NCI-H2029 (cell line): ENCODE measurements at places on chromosomes 4 and X.

DNA sequence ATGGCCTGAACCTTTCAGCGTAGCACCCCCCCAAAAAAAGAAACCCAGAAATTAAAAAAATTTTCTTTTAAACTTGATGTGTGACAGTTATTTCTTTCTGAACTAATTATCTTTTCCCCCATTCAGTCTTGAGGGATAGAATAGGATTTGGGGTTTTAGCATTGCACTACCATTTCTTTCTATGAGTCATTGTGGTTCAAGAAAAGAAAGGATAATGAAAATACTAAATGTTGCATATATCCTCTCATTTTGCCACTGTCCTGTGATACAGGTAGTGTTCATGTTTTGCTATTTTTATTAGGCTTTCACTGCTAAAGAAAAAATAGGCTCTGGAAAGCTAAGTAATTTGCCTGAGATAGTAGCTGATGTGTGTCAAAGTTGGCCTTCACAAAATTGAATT, 39.4 kb upstream of the DCK start:
- DNase-seq: no peak

GRCh38 chr4:140302151-140302859, 71.1 kb upstream of the SCOC start:
- no peak for DNase-seq

DNA sequence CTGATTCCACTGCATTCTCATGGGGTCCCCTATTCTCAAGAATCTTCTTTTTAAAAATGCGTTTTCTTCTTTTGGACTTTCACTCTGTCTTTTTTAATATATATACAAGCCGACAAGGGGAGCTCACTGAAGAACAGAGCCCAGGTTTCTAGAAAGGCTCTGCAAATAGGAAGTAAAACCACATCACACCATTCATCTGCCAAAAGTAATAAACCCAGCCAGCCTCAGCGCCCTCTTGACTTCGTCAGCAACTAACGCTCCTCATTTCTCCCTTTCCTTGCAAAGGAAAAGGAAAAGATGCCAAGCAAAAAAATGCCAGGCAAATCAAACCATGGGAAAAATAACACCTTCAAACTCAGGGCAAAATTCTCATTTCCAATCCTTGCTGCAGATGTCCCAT, 136.4 kb downstream of the HHIP start:
- no peak for DNase-seq

DNA sequence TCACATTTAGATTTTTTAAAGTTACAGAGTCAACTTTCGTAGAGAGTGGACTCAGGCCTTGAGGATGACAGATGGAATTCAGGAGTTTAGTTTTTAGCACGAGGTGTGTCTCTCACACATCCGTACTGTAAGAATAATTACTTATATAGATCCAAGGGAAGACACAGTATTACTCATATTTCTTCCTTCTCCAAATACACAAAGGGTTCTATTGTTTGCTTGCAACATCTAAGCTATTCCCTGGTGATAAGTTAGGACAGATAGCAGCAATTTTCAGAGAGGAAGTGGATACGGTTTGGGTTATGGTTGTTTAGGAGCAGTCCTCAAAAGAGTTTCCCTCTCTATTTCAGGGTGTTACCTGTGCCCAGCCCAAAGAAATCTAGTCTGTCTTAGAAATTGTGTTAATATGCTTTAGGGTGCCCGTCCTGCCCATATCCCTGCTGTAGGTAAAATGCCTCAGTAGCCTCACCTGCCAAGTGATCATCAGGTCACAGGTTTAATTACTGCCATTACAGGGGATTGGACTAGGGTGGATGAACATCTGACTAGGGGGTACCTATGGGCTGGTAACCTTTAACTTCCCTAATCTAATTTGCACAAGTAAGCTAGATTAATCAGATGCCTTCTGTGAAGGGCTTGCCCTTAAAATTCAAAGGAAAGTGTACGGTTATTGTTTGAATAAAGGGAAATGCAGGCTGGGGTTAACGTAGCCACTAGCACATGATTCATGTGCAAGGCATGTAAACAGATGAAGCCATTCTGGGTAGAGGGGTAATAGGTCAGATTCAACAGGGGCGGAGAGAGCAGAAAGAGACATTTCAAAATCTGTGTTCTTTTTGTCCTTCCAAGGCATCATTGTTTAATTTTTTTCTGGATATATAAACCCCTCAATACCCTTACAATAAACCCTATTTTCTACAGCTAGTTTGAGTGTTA, 8.7 kb upstream of the PPP3CA start:
- DNase-seq: no peak

GRCh38 chrX:132023896-132024386, 839 bp downstream of the STK26 start:
- no peak for DNase-seq

DNA sequence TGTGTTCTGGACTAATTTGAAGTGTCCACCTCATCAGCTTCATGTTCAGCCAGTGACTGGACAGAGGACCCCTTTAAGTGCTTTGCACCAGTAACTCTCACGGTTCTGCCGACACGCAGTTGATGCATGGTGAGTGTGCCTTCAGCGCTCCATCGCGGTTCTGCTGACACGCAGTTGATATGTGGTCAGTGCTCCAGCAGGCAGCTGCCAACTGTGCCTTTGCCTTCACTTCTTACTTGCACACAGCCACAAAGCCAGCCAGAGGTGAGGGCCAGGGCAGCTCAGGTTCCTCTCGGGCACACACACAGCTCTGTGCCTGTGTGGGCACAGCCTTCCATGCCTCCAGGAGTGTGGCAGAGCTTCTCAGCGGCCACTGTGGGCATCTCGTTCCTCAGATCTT, 12.4 kb downstream of the NKX1-1 start:
- DNase-seq: no peak

DNA sequence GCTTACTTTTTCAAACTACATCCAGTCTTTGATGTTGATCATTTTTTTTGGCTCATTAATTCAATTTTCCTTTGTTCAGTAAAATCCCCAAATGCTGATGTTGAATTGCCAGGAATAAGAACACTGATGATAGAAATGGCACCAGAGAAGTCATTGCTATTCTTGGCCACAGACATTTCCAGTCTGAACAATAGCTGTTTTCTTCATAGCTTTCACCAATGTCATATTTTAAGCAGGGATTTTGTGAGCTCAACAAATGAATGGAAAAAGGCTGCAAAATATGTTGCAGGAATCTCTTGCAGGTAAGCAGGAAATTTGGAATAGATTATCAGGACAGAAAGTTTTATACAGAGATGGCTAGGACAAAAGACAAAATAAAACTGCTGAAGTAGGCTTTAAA, 40.5 kb upstream of the GLRB start:
- no peak for DNase-seq

GRCh38 chrX:20315140-20315539, 48.4 kb upstream of the RPS6KA3 start:
- no peak for DNase-seq

GRCh38 chr4:89797117-89797516, 39.8 kb downstream of the SNCA start:
- no peak for DNase-seq

GRCh38 chr4:951186-951585, 18.9 kb downstream of the TMEM175 start:
- DNase-seq: no peak

DNA sequence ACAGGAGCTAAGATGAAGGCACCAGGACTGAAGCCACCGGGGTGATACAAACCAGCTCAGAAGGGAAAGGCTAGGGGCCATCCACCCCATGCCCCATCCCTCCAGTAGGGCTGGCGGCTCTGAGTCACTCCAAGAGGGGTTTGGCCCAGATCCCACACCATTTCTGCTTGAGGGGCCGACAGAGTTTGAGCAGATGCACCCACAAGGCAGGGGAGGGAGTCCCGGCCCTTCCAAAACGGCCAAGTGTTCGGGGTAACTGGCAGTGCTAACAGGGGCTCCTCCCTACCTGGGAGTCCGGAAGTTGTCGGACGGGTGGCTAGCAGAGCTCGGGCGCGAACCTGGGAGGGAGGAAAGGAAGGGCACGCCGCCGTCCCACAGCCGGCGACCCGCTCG, 412 bp downstream of the SLC10A3 start:
- no peak for DNase-seq

DNA sequence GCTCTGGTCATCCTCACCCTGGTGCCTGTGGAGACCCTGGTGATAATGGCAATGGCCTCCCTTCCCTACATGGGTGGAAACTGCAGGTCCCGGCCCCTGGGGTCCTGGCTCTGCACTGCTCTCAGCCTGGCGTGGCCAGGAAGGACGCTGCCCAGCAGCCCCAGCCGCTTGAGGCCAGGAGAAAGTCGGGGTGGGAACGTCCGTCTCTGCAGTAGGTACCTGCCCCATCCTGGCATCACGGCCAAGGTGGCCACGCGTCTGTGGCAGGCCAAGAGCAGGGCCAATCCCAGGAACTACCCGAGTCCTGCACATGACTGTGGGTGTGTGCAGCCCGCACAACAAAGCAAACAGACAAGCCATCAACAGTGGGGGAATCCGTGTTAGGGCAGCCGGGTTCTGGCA, 33.8 kb downstream of the FGFRL1 start:
- DNase-seq: no peak

DNA sequence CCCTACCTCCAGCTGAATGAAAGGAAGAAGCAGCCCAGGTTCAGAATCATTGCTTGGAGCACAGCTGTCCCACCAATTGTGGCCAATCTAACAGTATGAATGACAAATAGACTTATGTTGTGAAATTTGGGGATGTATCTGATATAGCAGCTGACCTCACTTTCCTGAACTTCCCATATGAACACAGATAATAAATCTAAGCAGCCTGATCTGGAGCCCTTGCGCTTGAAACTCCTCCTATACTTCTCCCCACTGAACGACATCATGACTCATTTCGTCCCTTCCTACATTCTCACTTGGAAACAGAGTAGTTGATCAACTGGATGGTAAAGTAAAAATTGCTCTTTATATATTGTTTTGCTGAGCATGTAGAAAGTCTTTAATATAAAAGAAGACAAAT, 24.2 kb upstream of the AMELX start:
- DNase-seq: no peak

- peak; percentile 42 for DNase-seq
Measured at GRCh38 chrX:74902806-74903205, 22.4 kb downstream of the NEXMIF start.

DNA sequence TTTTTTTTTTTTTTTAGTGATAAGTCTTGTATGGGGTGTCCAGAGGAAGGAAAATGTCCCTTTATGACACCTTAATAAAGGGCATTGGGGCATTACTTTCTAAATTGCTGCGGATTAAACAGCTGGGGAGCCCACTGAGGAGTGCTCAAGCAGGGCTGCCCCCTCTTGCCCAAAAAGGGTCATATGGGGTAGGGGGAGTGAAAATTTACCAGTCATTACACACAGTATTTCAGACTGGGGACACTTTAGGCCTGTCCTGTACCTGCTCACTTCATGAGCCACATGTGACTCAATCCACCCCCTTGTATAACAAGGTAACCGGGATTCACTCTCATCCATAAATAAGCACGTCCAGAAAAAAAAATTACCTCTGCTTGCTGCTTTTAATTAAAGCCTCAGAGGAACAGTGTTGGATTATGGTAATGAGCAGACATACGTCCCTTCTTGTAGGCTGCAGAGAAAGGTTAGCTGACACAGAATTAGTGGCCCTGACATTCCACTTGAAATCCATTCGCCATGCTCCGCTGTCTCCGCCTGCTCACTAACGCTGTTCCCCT, 1.8 kb downstream of the PRDM8 start:
- DNase-seq: no peak

DNA sequence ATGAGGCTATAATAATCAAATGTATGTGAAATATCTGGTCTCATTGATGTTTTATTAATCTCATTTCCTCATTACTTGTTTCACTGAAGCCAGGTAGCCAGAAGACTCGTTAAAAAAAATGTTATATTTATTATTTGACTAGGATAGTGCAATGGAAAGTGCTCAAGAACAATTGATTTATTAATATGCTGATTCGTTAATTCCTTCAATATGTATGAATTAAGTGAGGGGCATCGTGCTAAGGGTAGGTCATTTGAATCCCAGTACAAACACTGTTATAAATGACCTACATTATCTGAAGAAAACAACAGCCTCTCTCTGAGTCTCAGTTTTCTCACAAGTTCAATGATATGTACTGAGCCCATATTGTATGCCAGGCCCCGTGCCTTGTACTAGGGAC, 214.2 kb upstream of the GPRIN3 start:
- no peak for DNase-seq

- DNase-seq: no peak
Measured at GRCh38 chrX:46251755-46252154, 293.5 kb downstream of the ZNF674 start.

GRCh38 chr4:139229534-139230039, 50.4 kb downstream of the MGARP start:
- DNase-seq: no peak

DNA sequence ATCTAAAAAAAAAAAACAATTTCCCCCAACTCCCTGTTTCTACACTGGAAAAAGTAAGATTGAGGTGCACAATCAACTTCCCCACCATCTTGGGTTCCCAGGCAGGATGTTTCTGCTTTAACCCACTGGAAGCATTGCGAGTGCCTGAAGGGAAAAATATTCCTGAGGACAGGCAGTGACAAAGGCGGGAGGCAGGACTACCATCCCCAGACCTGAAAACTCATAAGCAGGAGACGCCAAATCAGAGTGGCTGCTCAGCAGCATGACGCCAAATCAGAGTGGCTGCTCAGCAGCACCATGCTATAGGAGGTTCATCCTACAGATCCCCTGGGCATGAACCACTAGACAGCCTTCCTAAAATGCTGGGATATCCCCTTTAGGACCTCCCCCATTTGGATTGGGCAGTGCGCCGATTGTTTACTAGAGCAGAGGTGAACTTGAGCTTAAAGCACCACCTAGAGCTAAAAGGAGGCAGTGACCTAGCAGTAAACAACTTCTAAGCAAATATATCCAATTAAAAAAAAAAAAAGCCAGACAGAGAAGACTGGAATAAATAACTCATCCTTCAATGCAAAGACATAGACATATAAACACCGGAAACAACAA, 35.0 kb upstream of the GK start:
- DNase-seq: no peak

GRCh38 chr4:138800421-138800820, 215.2 kb upstream of the NOCT start:
- DNase-seq: no peak

DNA sequence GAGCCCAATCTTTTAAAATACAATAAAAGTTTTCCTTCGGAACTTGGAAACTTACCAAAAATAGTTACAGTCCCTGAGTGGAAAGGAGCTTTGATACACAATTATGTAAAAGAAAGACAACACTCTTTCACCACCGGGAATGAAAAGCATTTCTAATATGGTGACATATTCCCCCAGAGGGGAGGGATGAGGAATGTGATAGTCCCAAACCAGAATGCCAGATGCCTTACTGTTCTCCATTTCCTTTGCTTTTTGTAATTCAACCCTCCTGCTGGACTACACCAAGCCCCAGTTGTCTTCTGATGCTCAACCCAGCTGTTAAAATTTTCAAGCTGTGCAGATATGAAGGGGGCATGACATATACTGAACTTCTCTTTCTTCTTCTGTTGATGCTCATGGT, 4.1 kb downstream of the PRIMPOL start:
- no peak for DNase-seq
